ENCODE measurements at places on chromosomes 3 and 15.

DNA sequence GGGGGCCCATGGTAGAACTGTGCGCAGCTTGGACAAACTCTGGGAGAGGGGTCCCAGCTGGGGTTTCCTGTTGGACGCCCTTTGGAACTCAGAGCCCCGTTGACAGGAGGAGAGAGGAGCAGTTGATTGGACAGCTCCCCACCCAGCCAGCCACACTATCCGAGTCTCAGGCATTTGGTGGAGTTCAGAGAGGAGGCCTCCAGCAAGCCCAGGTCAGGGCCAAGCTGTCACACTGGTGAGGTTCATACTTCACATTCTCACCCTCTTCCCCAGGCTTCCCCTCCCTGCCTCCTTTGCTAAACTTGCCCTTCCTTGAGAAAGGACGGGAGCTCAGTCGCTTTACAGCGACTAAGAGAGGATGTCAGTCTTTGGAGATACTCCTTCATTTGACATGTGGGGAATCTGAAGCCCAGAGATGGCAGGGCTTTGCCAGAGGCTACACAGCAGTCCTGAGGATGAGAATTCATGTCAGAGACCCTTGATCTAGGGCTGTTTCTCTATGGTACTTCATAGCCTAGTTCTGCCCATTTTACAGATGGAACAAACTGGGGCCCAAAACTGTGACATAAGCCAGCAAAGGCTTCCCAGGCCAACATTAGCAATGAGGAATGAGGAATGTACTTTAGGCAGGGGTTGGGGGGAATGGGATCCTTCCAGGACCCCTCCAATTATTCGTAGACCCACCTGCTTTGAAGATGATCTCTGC, 142.2 kb downstream of the SMAD6 start:
- H3K4me1 ChIP-seq: peaks cover 15% of the 10 kb centered on the region
- H3K27ac ChIP-seq: no peak overlapping the region
- no peaks in the 10 kb centered on the region for H3K27me3 ChIP-seq
- no peak overlapping the region for H3K4me3 ChIP-seq

DNA sequence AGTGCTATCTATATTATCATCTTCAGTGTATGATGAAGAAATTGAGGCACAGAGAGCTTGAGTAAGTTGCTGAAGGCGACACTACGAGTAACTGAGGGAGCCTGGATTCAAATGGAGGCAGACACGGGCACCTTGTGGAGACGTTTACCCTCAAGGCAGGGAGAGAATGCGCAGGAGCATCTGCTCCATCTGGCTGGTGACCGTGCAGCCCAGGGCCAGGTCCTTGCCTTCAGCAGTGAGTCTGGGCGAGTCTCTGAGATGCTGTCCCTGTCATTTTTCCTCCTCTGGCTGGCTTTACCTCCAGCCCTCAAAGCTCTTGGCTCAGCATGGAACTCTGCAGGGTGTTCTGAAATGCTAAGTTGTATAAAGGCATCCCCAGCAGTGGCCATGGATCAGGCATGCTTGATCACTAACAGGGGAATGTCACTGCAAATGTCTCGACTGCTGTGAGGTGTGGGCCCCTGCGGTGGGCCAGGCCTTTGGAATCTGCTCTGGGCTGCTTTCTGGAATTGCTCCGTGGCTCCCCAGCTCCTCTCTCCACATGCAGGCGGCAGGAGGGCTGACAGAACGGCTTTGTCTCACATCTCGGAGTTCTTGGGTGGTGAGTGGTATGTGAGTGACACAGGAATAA, 19.7 kb downstream of the SPSB4 start:
- H3K4me3 ChIP-seq: no peak overlapping the region
- no peaks in the 10 kb centered on the region for H3K27me3 ChIP-seq
- H3K4me1 ChIP-seq: no peaks in the 10 kb centered on the region
- DNase-seq: no peak
- H3K36me3 ChIP-seq: no peaks in the 10 kb centered on the region
- H3K27ac ChIP-seq: no peak overlapping the region

DNA sequence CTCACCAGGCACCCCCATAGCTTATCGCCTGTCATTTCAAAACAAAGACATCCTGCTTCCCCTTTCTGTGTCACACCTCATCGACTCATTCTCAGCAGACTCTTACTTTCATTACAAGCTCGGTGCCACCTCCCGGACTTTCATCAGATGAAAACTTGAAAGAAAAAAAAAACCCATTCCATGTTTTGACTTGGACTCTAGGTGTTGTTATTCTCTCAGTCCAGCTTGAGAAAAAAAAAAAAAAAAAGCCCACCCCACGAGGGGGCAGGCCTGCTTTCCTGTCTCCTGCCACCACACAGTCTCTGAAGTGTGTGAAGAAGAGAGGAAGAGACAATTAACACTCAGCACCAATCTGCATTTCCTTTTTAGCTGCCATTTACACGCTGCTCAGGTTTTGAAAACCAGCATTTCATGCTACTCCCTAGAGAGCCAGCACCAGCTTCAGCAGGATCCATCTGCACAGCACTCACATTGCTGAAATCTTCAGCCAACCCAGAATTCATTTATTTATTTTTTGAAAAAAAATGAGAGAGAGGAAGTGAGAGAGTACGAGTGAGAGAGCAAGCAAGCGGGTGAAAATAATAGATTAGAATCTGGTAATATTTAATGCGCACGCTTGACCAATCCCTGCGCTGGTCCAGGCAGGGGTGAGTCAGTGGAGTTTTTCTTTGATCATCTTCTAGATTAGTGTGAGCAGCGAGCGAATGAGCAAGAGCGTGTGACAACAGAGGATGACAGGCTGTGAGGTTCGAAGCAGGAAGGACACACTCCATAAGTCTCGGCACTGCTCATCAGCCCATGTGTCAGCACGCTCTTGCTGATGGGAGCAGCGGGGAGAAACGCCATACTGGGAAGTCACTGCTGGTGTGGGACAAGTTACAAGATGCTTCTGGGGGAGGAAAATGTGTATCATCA, 23.5 kb downstream of the ZNF80 start:
- H3K36me3 ChIP-seq: no peaks in the 10 kb centered on the region
- H3K27me3 ChIP-seq: no peaks in the 10 kb centered on the region
- H3K4me3 ChIP-seq: peak overlapping the region; percentile 51
- DNase-seq: peak; percentile 11
- peak overlapping the region; percentile 66 for H3K27ac ChIP-seq
- no peaks in the 10 kb centered on the region for H3K4me1 ChIP-seq

DNA sequence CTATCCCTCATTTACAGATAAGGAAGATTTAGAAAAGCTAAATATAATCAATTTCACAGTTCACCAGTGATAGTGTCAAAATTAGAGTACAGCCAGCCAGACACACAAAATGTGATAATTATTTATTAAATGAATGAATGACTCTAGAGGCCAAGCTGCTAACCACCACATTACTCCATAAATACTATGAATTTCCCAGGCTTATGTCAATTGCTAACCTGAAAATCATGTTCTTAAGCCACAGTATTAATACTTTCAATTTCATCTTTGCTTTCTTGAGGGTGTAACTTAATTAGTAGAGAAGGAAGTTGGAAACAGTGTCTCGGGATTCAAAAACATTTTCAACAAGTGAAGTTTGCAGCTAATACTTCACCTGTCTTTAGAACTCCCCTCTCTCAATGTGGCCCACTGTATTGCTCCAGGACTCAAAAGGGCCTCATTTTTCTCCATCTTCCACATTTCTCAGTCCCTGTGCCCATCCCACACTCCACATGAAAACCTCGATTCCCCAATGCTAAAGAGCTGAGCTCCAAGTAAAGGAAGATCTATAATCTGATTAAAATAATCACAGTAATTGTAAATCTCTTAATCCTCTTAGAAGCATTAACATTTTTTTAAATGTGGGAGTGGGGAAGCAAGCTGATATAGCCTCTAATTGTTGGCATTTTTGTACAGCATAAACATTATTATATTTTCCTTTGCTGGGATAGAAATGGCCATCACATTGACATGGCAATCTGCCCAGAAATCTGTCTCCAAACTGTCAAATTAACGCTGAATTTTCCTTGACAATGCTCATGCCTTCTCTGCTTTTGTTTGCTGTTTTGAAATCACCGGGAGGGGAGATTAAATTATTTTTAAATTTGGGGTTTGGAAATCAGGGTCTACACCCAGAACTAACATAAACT, 765.1 kb downstream of the ROBO1 start:
- H3K4me3 ChIP-seq: no peak overlapping the region
- no peak for DNase-seq
- H3K27me3 ChIP-seq: no peaks in the 10 kb centered on the region
- H3K36me3 ChIP-seq: no peaks in the 10 kb centered on the region

DNA sequence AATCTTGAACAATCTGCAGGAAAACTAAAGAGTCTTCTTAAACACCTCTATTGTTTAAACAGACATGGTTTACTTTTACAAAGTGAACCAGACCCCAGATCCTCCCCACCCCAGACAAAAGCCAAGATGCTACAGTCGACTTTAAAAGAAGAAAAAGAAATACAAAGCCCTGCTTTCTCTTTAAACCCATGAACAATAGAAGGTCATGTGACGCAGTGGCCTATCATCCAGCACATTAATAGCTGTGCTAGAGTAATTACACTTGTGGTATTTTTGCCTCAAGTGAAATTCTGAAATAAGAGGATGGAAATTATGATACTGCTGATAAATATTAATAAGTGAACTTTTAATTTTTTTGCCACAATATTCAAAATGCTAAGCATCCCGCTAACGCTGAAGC, 613.4 kb downstream of the FOXP1 start:
- H3K36me3 ChIP-seq: peaks cover 18% of the 10 kb centered on the region
- no peak for DNase-seq
- no peaks in the 10 kb centered on the region for H3K27me3 ChIP-seq
- H3K4me3 ChIP-seq: no peak overlapping the region
- no peak overlapping the region for H3K27ac ChIP-seq

- no peak overlapping the region for H3K27ac ChIP-seq
- H3K36me3 ChIP-seq: no peaks in the 10 kb centered on the region
- DNase-seq: no peak
- no peak overlapping the region for H3K4me3 ChIP-seq
- no peaks in the 10 kb centered on the region for H3K4me1 ChIP-seq
These were observed 93.2 kb upstream of the MBNL1 start for GRCh38 chr3:152175528-152175889.

GRCh38 chr15:34984889-34985630, 3.0 kb downstream of the ZNF770 start:
- no peak for DNase-seq
- no peak overlapping the region for H3K27ac ChIP-seq
- no peaks in the 10 kb centered on the region for H3K36me3 ChIP-seq
- peaks cover 53% of the 10 kb centered on the region for H3K4me1 ChIP-seq
- H3K27me3 ChIP-seq: no peaks in the 10 kb centered on the region

DNA sequence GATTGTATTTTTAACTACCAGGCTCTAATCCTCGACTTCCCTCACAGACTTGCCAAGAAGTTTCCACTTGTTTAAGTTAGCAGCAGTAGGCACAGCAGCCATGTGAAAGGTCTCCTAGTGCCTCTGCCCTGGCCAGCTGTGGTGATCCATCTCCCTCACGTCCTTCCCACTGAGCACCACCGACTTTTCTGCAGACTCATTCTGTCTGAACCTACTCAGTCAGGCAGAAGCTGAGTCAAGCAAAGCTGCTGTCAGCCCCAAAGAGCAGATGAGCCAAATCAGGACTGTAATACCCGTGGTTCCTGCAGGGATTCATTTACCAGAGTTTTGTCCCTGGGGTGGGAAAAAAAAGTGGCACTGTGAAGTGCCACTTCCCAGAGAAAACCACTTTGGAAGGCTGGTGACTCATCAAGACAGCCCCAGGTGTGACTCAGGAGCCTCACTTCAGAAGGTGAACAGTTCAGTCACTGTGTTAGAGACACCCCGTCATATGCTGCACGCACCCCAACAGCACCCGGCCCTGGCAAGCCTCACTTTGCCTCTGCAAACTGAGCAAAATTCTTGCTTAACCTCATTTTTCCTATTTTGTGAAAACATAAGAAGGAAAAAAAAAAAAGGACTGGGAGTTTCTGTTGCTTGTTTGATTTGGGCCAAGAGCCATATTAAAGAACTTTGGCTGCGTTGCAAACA, 76.0 kb downstream of the WWTR1 start:
- peak overlapping the region; percentile 50 for H3K27ac ChIP-seq
- H3K36me3 ChIP-seq: no peaks in the 10 kb centered on the region
- H3K4me3 ChIP-seq: no peak overlapping the region
- no peak for DNase-seq

- no peaks in the 10 kb centered on the region for H3K27me3 ChIP-seq
- no peaks in the 10 kb centered on the region for H3K4me1 ChIP-seq
- DNase-seq: no peak
- H3K4me3 ChIP-seq: no peak overlapping the region
These were observed 713.9 kb upstream of the GBE1 start for GRCh38 chr3:82475306-82475705.

GRCh38 chr15:68218847-68219798, 10.4 kb downstream of the CLN6 start:
- peaks cover 38% of the 10 kb centered on the region for H3K36me3 ChIP-seq
- no peaks in the 10 kb centered on the region for H3K4me1 ChIP-seq
- DNase-seq: no peak
- H3K27me3 ChIP-seq: no peaks in the 10 kb centered on the region

- H3K27me3 ChIP-seq: no peaks in the 10 kb centered on the region
- H3K4me1 ChIP-seq: no peaks in the 10 kb centered on the region
- H3K4me3 ChIP-seq: no peak overlapping the region
- DNase-seq: no peak
These were observed 49.4 kb downstream of the EXOG start for GRCh38 chr3:38545550-38545949.

DNA sequence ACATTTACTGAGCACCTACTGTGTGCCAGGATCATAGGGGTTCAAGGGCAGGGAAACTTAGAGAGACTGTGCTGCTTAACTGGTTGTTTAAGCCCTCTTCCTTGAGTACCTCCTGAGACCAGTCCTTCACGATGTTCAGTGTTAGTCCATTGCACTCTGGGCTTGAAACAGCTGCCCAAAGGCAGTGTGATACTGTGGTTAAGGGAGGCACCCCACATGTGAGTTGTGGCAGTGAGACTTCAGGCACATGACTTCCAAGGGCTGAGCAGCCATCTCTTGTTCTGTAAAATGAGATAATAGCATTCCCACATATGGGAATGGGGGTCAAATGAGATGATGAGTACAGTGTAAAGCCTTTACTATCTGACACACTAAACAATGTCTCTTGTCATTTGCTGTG, 75.1 kb downstream of the LINGO1 start:
- H3K27ac ChIP-seq: no peak overlapping the region
- no peaks in the 10 kb centered on the region for H3K27me3 ChIP-seq
- no peaks in the 10 kb centered on the region for H3K4me1 ChIP-seq
- DNase-seq: no peak
- no peak overlapping the region for H3K4me3 ChIP-seq

- H3K27ac ChIP-seq: no peak overlapping the region
- no peak for DNase-seq
- H3K4me3 ChIP-seq: no peak overlapping the region
- no peaks in the 10 kb centered on the region for H3K4me1 ChIP-seq
- H3K36me3 ChIP-seq: no peaks in the 10 kb centered on the region
- H3K27me3 ChIP-seq: no peaks in the 10 kb centered on the region
These were observed 131.0 kb downstream of the MEX3B start for GRCh38 chr15:81914734-81915256.

DNA sequence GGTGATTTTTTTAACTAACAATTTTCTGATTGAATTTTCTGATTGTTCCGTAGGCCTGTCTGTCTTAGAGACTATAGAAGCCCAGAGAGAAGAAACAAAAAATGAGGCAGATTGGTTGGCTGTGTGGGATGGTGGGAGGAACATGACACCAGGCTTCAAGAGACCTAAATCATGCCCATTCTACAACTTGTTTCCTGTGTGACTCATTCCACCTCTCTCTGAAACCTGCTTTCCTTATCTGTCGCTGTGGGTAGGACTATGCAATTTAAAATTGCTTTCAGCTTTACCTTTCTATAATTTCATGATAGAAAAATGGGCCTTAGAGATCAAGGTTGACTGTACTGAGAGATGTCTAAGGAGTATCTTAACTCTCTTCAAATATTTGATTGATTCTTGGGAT, 44.5 kb downstream of the OXNAD1 start:
- H3K4me1 ChIP-seq: peaks cover 5% of the 10 kb centered on the region
- peaks cover 57% of the 10 kb centered on the region for H3K36me3 ChIP-seq
- no peak for DNase-seq
- no peaks in the 10 kb centered on the region for H3K27me3 ChIP-seq
- no peak overlapping the region for H3K4me3 ChIP-seq

Data from esophagus squamous epithelium (tissue), 5 donors.